Suppressor macrophage (primary cell): ENCODE measurements at places on chromosomes 12 and 14.
A peak's percentile ranks its signal among the peaks of the same experiment; 100 is the strongest.

- peak; percentile 93 for DNase-seq
Observed at GRCh38 chr14:75333606-75334548, 55.2 kb downstream of the FOS start.

DNA sequence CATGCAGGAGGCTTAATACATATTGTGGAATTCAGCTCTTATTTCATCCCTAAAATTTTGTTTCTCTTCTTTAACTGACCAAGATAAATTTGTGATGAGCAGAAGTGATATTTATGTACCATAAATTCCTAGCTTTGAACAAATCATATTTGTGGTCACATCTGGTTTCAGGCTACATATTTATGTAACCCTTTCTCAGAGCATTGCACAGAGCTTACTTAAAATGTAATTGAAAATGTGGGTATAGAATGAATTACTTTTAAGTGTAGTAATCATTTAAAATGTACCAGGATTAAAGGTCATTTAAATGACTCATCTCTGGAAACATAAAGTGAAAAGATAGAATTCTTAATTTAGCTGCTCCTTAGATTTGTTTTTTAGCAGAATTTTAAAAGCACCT, 129.9 kb upstream of the FRMD6 start:
- DNase-seq: no peak

GRCh38 chr14:74649167-74649566, 37.1 kb upstream of the LTBP2 start:
- no peak for DNase-seq

DNA sequence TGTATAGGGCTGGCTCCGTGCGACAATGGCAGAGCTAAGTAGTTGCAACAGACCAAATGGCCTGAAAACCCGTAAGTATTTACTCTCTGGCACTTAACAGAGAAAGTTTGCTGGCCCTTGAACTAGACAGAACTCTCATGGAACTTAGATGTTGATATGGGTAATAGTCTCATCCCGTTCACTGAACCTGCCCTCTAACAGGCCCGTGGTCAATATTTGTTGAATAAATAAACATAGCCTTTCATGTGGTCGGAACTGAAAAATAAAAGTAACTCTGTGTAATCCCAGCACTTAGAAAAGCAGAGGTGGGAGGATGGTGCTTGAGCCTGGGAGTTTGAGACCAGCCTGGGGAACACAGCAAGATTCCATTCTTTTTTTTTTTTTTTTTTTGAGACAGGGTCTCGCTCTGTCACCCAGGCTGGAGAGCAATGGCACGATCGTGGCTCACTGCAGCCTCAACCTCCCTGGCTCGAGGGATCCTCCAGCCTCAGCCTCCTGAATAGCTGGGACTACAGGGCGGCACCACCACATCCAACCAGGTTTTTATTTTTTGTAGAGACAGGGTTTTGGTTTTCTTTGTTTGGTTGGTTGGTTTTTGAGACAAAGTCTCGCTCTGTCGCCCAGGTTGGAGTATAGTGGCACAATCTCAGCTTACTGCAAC, 29.7 kb downstream of the KDM2B start:
- DNase-seq: no peak

- no peak for DNase-seq
Observed at GRCh38 chr12:119669744-119670472, 2.0 kb downstream of the PRKAB1 start.

GRCh38 chr12:20272801-20273200, 95.5 kb upstream of the PDE3A start:
- DNase-seq: no peak

DNA sequence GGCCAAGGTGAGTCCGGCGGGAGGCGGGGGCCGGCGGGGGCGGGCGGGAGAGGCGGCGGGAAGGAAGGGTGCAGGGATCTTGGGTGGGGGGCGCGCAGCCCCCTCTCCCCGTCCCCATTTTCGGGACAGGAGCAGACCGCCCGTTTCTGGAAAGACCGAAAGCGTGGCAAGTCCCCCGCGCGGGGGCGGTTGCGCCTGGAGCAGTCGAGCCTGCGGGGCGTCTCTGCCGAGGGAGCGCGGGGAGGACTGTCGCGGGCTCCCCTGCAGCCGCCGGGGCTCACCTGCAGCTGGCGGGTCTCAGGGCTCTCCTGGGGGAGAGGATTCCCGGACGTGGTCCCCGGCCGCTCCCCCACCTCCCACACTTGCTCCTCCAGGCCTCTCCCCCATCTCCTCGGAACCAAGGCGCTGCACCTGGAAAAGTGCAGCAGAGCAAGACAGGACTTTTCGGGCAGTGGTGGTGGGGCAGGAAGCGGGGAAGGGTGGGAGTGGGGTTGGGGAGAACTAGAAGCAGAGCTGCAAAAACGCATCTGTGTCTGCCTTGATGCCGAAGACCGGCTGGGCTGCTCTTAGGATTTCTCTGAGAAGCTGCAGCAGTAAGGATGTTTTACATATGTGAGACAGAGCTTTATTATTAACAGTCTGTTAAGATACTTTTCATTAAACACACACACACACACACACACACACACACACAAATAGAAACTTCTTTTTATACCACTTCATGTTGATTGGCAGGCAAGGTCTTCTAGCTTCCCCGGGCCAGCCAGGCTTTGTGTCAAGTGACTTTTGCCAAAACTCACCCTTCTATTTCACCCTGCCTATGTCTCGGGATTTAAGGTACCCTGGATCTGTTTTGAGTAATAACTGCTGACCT, 677 bp downstream of the C12orf75 start:
- DNase-seq: peak; percentile 10

GRCh38 chr12:88141774-88142609, at the start of the genes CEP290 and TMTC3:
Gene CEP290, minus strand, starts transcription at chr12:88142088. Its CDS starts 781 bp downstream, at chr12:88141307.
Gene TMTC3, plus strand, starts transcription at chr12:88142307. Its CDS starts 6,009 bp downstream, at chr12:88148316.
- DNase-seq: peak; percentile 98

GRCh38 chr12:96171905-96172304, 22.3 kb upstream of the ELK3 start:
- DNase-seq: no peak

- DNase-seq: no peak
Observed at GRCh38 chr12:27104546-27104945, 22.2 kb upstream of the C12orf71 start.

DNA sequence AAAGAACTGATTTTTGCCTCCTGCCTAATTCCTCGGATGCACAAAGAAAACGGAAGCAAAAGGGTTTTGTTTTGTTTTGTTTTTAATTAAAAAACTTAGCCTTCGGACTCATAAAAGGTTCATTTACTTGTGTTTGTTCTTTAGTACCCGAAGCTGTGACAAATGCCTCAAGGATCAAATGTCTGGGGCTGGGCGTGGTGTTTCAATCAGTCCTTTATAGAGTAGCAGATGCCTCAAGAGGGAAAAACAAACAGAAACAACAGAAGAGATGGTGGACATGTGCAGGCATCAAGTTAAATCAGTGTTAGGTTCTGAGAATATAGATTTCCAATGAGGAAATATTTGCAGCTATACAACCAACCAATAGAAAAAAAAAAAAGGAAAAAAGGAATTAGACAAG, 1.6 kb upstream of the WIF1 start:
- DNase-seq: no peak

- DNase-seq: no peak
Observed at GRCh38 chr14:32186248-32186647, 15.6 kb upstream of the RNU6-7 start.

DNA sequence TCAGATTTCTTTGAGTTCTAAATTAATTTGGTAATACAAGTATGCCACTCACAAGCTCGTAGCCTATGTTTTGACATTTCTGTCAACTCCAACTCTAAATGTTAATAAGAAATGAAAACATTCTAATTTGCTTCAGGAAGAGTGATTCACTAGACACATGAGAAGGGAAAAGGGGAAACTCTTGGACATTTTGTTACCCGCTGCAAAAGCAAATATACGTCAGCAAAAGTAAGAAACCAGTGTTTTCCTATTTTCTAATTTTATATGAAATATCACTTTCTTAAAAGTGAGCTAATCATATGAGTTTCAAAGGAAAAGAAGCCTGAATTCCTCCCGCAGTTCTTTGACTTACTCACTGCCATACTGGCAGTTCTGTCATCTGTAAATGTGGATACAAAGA, 162.3 kb downstream of the GRIP1 start:
- peak; percentile 61 for DNase-seq

- peak; percentile 70 for DNase-seq
Observed at GRCh38 chr14:54653712-54654469, 87.0 kb downstream of the SAMD4A start.

DNA sequence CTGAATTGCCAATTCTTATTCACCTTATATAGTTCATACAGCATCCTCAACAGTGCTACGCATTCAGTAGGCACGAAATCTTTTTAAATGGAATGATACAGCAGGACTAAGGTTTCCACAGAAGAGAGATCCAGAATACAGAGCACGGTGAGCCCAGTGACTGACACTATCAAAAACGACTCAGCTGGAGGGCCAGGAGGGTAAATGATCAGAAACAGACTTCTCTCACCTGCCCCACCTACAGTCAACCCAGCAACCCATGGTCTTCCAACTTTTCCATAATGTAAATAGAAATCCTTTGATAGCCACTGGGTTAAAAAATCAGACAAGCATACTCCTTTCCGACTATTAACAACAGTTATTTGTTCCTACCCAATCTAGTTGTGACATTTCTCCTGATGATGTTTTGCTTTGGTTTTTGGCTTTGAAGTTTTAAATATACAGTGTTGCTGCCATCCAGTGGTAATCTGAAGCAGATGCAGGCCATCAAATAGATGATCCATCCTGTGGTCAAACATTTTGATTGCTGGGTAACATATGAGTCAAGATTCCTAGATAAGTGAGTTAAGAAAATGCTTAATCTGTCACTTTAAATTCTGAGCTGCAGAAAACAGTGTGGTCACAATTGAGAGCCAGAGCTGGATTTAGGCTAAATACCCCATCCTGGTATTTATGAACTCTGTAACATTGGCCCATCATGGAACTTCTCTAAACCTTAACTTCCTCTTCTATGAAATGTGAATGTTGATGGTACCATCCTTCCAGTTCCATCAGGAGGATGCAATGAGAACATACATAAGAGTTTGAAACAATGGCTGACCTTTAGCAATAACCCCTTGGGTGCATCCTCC, 42.0 kb downstream of the GPHB5 start:
- DNase-seq: peak; percentile 27

GRCh38 chr12:18794000-18794399, 56.1 kb downstream of the CAPZA3 start:
- no peak for DNase-seq

GRCh38 chr12:104294927-104295668, 8.4 kb upstream of the EID3 start:
- DNase-seq: peak; percentile 46

GRCh38 chr12:114555451-114555850, 128.5 kb downstream of the TBX3 start:
- DNase-seq: no peak

GRCh38 chr12:18439541-18439940, 178.2 kb downstream of the PIK3C2G start:
- no peak for DNase-seq

DNA sequence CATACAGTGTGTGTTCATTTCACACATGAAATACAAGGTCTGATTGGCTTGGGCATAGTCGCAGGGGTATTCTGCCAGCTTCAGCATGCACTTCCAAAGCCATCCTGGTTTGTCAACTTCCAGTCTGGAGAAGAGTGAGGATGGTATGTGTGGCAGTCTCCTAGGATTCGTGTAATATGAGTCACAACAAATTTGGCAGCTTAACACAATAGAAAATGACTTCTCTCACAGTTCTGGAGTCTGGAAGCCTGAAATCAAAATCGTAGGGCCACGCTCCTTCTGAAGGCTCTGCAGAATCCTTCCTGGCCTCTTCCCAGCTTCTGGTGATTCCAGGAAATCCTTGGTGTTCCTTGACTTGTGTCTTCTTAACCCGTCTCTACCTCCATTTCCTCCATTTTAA, 167.5 kb downstream of the PPM1H start:
- no peak for DNase-seq

- peak; percentile 73 for DNase-seq
Observed at GRCh38 chr14:90795744-90796143, 20.5 kb downstream of the TTC7B start.

GRCh38 chr12:65123435-65124063, 2.4 kb upstream of the WIF1 start:
- peak; percentile 77 for DNase-seq

GRCh38 chr12:65520658-65521057, 242.2 kb downstream of the MSRB3 start:
- DNase-seq: no peak

- DNase-seq: no peak
Observed at GRCh38 chr14:20617138-20618003, 24.1 kb downstream of the OR6S1 start.

- no peak for DNase-seq
Observed at GRCh38 chr12:39036105-39036504, 130.7 kb upstream of the CPNE8 start.

DNA sequence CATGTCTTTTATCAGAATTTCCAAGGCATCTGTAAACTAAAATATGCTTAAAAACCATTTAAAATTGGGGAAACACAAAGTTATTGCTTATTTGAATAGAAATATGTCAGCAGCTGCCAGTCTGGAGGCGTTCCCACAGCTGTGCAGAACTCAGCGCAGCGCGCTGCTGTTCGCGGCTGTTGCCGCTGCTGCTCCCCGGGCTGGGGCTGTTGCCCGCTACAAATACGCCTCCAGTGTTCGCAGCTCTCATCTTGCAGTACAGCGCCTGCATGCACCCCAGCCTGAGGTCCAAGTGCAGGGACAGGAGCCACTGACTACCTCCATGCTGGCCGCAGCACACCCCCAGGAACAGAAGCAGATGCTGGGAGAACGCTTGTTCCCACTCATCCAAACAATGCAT, 216.2 kb downstream of the SLC16A7 start:
- DNase-seq: no peak

GRCh38 chr12:98466640-98467400, 48.6 kb upstream of the TMPO start:
- peak; percentile 67 for DNase-seq

DNA sequence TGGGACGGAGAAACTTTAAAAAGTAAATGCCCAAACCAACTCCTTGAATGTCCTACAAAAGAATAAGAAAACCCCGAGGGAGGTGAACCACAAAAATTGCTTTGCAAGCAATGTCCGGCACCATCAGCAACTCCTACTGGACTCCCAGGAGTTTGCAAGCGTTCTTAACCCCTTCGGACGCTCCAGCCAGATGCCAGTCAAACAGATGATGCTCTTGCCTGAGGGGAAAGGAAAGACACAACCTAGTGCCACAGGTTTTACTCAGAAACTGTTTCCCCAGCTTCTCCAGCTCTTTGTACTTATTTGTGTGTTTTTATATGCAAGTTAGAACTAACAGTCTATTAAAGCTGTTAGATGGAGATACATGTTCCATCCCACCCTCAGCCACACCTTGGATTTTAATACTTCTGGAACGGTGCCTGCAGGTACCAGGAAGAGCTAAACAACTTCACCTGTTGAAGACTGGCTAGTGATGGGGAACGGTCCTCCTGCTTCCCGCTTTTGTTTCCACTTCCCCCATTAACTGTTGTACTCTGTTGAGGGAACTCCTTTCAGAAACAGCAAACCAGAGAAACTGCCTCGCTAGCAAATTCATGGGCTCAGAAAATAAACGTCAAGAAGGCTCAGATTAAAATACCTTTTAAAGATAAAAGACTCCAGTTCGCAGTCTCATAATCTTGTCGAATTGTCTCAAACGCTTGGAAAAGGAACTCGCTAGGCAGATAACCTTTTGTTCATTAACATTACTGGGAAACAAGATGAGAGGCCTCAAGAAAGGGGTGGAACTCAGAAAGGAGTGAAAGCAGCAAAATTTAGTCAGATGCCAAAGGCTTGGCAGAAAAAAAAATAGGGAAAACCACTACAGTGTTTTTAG, 1.1 kb upstream of the FERMT2 start:
- DNase-seq: peak; percentile 23

- no peak for DNase-seq
Observed at GRCh38 chr12:125919856-125920470, 854.7 kb downstream of the AACS start.
